ENCODE measurements at places on chromosomes 12 and 14.

GRCh38 chr12:69084816-69085378 is 151.9 kb upstream of the CPM start:
- DNase-seq = no peak

- no peak for DNase-seq
Observed at GRCh38 chr12:44603701-44604100, 272.4 kb downstream of the NELL2 start.

DNA sequence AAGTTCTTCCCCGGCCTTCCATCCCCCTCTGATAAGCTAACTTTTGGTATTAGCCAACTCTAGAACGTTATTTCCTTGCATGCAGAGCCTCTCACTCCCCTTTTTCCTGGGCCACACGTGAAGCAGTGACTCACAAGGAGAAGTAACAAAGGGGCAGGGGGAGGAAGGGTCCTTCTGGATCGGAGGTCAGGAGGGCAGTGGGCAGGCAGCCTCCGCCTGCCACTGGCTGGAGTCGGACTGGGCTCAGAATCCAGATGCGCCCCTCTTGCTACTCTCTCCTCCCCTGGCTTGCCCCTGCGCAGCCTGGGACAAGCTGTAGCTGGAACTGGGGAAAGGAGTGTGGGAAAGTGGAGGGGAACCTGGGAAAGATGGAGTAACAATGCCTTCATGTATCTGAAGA is 55.0 kb downstream of the TPCN1 start:
- no peak for DNase-seq

- no peak for DNase-seq
Observed at GRCh38 chr12:107917912-107918800, 143.7 kb downstream of the ASCL4 start.

DNA sequence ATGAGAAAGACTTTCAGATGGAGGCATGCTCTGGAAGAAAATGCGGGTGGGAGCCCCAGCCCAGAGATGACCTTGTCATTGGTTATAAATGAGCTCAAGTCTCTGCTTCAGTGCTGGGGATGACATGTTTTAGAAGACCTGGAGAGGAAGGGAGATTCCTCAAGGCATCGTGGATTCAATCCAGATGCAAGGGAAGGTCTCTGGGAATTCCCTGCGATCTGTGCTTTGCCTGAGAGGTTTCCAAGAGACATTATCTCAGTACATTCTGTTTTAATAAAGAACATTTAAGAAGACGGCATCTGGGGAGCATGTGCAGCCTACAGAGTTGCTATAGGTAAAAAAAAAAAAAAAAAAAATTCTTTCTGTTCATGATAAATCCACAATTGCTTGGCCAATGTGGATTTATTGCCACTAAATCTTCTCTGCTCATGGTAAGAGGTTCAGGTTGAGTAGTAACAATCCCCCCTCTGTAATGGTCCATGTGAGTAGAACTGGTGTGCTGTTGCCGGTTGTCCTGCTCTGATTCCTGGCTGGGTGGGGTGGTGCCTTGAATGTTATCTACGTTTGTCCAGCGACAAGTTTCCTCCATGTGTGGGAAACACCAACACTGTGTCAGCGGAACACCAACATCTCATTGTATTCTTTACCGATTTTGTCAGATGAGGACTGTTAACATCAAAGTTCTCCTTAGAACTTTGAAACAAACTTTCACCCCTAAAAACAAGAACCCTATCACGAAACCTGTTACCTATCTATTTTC is 230.0 kb downstream of the MSRB3 start:
- DNase-seq = no peak

GRCh38 chr14:65501328-65501727 is 88.8 kb downstream of the FUT8 start:
- DNase-seq = no peak

DNA sequence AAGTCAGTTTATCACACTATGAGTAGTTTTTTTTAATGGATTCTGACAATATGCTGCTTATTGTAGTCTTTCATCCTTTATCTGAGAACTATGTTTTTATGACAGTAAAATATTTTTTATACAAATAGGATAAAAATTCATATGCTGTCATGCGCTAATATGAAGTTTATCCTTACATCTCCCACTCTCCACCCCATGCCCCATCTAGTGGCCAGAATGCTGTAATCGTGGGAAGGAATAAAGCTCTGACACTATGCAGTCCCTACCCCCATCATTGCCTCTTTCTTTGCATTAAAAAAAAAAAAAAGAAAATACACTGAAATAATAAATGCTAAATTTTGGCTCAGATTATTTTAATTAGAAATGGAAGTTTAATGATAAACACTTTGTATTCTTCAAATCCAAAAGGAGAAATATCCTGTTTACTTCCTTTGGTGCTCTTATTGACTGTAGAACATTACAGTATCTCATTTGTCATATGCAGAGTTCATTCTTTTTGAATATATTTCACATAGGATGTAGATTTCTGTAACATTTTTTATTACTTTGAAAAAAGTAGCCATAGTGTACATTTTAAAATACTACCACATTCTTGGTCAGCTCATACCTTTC is 145.9 kb upstream of the SLCO1C1 start:
- no peak for DNase-seq

- DNase-seq = no peak
Observed at GRCh38 chr12:104355630-104356029, 52.1 kb downstream of the EID3 start.

Data from stimulated activated CD8-positive, alpha-beta memory T cell treated with anti-CD3 and anti-CD28 coated beads, Interleukin-4, amount 100 ng/mL, for 1 hour (primary cell).